ENCODE measurements at places on chromosomes 11 and 22. TPM values are rescaled to one million over a fixed set of nuclear protein-coding genes. Genes with fewer than 3 reads are reported as not detected.

Gene RIMBP3B
- total RNA-seq = 0.26 TPM

DNA sequence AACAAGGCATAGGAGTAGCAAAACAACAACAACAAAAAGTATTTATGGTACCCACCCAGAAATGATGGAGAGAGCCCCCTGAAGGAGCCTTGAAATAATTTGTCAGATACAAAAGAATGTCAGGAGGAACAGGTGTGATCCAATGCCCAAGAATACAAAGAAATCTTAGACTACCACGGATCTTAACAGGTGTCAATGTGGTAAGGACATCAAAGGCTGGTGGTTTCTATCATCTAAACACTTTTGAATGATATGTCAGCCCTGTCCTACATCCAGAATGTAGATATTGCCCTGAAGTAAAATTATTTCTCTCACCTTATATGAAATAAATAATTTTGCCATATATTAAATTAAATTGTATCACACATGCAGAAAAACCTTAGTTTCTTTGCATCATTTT is 386.4 kb upstream of the ANO5 start:
- DNase-seq = no peak

Gene BCR
- 47.4 TPM for total RNA-seq

DNA sequence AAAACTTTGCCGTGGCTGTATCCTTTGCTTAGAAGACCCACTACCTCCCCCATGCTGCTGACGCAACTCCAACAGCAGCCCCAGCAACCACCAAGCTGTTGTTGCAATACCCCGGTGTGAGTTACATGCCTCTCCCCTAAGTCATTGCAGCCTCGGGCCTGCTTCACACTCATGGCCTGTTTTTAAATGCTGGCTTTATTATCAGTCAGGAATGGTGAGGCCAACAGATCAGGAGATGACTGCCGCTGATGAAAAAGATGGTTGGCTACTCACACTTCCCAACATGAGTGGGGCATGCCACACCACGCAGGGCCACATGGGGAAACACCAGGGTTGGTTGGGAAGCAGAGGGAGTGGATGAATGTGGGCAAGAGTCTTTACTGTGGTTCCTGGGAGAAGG is 171.5 kb upstream of the SYT13 start:
- no peak for DNase-seq

Gene MIOX
- total RNA-seq = 0.21 TPM

- no peak for DNase-seq
Measured at GRCh38 chr11:11987503-11988022, 20.9 kb downstream of the DKK3 start.

GRCh38 chr11:105741488-105742020 is 131.7 kb downstream of the GRIA4 start:
- DNase-seq = no peak

DNA sequence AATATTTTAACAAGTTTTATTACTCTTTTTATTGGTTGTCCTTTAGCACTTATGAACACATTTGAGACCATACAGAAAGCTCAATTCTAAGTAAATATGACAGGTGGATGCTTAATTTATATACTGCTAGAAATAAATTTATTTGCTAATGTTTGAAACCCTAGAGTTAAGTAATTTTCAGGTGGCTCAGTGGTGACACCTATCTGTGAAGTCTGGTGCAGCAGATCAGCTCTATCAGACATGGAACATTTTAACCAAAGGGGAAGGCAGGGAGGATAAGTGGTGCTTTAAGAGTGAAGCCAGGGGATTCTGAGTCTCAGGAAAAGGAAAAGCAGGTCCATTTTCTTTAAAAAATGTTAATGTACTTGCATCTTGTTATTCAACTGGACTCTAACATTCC is 175.8 kb downstream of the DSCAML1 start:
- DNase-seq = no peak

DNA sequence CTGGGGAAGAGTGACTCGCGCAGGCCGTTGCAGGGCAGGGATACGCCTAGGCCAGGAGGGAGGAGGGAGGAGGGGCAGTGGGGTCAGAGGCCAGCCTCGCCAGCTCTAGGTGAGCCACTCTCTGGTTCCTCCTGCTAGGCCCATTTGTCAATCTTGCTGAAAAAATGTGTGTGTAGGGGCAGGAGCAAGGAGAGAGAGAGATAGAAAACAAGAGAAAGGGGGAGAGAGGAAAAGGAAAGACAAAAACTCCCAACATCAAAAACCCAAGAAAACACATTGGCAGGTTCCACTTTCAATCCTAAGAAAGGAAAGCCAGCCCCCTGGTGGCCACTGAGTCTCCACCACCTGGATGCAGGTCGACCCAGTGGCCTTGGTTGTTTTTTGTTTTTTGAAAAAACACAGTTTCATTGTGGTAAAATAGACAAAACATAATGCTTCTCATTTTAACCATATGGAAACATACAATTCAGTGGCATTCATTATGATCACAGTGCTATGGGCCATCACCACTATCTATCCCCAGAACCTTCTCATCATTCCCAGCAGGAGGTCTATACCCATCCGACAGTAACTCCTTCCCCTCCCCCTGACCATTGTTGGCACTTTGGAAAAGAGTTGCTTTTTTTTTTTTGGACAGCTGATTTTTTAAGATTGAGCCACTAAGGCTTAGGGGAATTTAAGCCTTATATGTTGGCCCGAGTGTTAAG is 10.9 kb downstream of the OMP start:
- DNase-seq = peak; percentile 73

Gene TTC28
- total RNA-seq = 1.3 TPM

Gene GRK3
- total RNA-seq = 30.1 TPM

DNA sequence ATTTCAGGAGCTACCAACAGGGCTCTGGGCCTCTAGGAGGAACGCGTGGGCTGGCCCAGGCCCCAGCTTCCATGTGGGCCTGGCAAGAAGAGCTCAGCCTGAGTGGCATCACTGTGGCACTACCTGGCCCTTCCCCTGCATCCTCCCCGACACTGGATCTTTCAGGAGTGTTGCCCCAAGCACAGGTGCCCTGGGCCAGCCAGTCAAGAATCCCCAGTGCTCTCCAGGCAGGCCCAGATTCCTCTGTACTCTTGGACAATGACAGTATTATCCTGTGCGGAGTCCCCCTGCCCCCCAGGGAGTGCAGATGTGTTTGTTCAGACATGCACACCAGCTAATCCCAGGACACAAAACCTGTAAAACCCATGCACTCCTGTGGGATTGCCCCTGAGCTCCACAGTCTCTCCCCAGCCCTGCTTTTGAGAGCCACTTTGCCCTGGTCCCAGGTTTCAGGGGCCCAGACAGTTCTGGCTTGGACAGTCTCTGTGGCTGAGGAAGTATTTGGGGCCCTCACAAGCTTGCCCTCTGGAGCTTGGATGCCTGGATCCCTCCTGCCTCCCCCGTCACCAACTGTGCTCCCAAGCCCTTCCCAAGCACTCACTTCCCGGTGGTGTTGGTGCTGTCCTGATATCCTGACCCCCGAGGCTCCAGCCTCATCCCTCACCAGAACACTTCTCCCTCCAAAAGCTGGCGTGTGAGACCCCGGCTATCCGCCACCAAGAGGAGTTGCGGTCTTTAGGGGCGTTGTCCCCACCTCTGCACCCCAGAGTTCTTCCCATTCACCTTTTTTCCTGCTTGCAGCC is 39.9 kb downstream of the KCNC1 start:
- DNase-seq = no peak

DNA sequence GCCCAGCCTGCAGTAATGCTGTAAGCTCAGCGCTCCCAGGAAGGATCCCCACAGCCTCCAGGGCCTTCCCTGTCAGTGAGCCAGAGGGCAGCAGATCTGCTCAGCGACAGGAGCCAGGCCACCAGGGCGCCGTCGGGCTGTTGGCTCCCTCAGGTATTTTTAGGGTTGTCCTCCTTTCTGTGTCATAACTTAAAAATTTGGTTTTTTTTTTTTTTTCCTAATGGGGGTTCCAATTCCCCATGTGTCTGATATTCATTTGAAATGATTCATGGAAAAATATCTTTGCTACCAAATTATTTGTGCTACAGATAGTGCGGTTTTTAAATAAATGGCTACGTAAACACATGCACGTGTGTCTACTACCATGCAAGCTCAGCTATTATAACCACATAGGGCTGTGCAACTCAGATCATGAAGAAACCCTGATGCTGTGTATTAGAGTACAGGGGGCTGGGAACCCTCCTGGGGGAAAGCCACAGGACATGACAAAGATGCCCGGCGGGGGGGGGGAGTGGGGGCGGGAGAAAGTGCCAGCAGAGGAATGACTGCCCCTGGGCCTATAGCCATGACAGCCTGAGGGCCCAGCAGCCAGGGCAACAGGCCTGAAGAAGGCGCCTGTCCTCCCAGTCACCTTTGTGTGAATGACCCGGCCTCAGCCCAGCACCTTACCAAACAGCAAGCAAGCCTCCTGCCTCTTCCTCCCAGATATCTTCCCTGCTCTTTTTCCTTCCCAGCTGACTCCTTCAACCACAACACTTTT is 89.3 kb downstream of the NAT10 start:
- DNase-seq = no peak

Gene SAA1
- not detected for total RNA-seq

GRCh38 chr22:17368554-17369438 is 464 bp upstream of the CECR2 start:
- DNase-seq = peak; percentile 68

GRCh38 chr22:38223289-38223960 is 21.6 kb downstream of the MAFF start:
- no peak for DNase-seq

DNA sequence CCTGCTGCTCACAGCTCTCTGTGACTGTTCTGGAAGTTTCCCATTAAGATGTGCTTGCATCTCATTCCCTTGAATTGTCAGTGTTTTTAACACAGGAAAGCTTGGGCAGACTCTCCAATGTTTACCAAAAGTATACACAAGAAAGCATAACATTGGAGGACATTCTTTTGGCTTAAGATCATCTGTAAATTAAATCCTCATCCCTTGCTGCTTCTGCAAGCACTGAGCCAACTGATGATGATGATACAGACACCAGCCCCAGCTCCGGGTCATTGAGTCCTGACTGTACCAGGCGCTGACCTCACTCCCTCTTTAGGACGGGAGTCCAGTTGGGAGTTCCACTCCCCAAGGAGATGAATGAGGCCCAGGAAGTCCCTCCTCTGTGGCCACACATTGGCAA is 23.8 kb downstream of the CD82 start:
- no peak for DNase-seq

- DNase-seq = peak; percentile 85
Measured at GRCh38 chr11:119533921-119534736, 111.2 kb upstream of the THY1 start.

GRCh38 chr22:43886231-43886630 is 5.6 kb downstream of the PNPLA5 start:
- DNase-seq = no peak

- DNase-seq = no peak
Measured at GRCh38 chr11:33197915-33198727, 36.8 kb upstream of the CSTF3 start.

Gene ZFTA
- 3.8 TPM for total RNA-seq

Gene SYCE3
- not detected for total RNA-seq

Gene POLDIP3
- total RNA-seq = 75.4 TPM

Gene NLRP14
- total RNA-seq = 0.21 TPM

GRCh38 chr11:125303694-125304093 is 139.1 kb downstream of the PKNOX2 start:
- DNase-seq = no peak

DNA sequence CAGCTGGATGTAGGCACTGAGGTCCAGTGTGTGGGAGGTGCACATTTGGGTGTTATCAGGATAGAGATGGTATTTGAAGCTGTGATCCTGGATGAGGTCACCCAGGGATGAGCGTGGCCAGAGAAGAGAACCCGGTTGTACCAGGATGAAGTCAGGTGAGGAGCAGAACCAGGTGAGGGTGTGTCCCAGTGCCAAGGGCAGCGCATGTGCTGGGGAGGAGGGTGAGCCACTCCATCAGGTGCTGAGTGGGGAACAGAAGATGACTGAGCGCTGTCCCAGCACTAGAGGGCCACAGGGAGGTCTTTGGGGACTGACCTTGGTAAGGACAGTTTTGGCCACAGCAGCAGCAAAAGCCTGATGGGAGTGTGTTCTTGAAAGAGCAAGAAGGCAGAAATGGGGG is 2.7 kb downstream of the ARL2 start:
- no peak for DNase-seq

Gene MMP10
- total RNA-seq = 0.14 TPM

GRCh38 chr11:45922425-45923082 is at the start of gene LARGE2:
Gene LARGE2 (plus strand): TSS chr11:45922656. CDS start chr11:45922883, 227 bp downstream.
- DNase-seq = peak; percentile 70

Gene CAPN5
- not detected for total RNA-seq

DNA sequence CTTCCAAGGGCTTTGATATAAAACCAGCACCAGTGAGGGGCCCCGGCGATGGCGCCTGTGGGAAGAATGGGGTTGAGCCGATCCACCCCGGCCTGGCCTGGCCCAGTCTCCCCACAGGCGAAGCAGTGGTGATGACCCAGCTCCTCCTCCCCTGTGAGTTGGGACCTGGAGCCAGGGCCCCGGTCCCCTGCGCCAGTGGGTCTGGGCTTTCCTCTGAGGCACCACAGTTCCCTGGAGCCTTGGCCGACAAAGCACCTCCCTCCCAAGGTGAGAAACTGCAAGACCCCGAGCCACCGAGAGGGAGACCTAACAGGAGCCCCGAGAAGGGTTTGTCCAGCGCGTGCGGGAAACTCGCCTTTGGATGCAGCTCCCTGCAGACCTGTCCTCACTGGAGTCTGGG is 942.9 kb downstream of the BRD1 start:
- DNase-seq = no peak

Gene MRPL48
- 67.2 TPM for total RNA-seq

- no peak for DNase-seq
Measured at GRCh38 chr11:16781936-16782919, 43.8 kb downstream of the C11orf58 start.

DNA sequence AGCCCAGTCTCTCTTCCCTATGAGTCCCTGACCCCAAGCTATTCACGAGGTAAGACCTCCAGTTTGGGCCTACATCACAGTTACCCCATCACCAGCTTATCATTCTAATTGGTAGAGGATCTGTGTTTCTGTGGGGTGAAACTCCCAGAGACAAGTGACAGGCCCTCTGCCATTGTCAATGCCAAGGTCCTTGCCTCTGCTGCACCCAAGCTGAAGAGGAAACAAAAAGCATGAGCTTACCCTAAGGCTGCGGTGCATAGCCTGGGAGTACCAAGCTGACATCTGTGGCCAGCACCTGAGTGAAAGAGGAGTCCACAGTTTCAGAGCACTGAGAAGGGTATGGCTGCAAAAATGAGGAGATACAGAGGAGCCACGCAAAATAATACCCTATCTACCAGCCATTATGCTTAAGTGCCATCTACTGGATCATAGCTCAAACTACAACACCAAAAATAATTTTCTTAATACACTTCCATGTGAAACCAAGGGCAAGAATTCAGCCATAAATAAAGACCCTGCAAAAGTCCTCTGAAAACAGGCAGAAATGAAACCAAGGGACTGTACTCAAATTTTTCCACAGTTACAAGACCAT is 62.3 kb upstream of the ANO5 start:
- no peak for DNase-seq

- no peak for DNase-seq
Measured at GRCh38 chr11:86459002-86459385, 84.3 kb downstream of the CCDC81 start.
